ENCODE measurements at places on chromosomes 2 and 18.

DNA sequence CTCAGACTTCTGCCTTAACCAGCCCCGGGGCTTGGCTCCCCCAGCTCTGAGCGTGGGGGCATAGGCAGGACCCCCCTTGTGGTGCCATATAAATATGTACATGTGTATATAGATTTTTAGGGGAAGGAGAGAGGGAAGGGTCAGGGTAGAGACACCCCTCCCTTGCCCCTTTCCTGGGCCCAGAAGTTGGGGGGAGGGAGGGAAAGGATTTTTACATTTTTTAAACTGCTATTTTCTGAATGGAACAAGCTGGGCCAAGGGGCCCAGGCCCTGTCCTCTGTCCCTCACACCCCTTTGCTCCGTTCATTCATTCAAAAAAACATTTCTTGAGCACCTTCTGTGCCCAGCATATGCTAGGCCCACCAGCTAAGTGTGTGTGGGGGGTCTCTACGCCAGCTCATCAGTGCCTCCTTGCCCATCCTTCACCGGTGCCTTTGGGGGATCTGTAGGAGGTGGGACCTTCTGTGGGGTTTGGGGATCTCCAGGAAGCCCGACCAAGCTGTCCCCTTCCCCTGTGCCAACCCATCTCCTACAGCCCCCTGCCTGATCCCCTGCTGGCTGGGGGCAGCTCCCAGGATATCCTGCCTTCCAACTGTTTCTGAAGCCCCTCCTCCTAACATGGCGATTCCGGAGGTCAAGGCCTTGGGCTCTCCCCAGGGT, 5.5 kb downstream of the CTDSP1 start:
- DNase-seq = no peak

GRCh38 chr2:221426929-221427328, 145.2 kb downstream of the EPHA4 start:
- DNase-seq = no peak

- DNase-seq = no peak
These were observed 51.8 kb downstream of the CRIM1 start for GRCh38 chr2:36407413-36407812.

DNA sequence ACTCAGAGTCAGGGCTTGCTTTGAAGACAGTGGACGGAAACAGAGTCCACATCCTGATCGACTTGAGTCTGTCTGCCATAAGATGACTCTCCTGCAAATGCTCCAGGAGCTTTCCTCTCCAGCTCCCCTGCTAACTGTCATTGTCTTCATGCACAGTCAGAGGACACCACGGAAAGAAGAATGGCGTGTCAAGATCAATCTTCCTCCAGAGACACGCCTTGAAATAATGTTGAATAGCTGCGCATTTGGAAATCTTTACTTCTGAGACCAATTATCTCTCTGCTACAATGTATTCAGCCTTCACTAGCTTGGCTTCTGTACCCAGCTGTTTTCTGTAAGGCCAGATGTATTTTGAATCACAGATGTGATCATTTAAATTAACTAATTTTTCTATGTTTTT, 457.2 kb downstream of the CDH2 start:
- no peak for DNase-seq

DNA sequence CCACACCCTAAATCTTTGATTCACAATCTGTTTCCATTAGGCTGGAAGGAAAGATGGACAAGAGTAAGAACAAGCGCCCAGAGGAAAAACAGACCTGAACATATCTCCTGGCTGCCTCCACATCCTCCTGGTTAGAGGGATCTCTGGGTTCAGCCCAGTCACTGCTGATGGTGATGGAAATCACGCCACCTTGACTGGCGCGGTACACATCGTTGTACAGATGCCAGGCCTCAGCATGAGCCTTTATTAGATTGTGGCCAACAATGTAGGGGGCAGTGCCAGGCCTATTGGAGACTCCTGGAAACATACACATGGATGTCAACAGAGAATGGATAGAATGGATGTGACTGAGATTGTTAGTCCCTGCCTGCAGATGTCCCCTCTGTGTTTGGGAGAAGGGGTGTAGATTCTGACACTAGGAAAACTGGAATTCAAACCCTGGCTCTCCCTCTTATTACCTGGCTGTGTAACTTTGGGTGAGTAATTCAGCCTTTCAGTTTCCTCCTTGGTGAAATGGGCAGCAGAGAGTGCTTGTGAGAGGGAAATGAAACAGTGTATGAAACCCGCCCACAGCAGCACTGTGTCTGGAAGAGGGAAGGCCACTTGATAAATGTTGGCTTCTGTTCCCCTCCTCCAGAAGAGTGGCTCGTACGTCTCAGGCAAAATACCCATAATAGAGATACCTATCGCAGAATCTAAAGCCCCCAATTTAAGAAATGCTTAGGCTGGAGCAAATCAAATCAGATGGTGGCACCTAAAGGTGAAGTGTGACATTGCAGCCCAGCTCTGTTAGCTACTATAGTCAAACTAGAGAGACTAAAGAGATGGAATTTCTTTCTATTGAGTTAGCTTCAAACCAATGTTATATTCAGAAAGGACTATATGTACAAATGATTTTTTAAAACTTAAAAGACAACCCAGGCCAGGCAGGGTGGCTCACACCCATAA, 36.2 kb downstream of the LCT start:
- DNase-seq = no peak

DNA sequence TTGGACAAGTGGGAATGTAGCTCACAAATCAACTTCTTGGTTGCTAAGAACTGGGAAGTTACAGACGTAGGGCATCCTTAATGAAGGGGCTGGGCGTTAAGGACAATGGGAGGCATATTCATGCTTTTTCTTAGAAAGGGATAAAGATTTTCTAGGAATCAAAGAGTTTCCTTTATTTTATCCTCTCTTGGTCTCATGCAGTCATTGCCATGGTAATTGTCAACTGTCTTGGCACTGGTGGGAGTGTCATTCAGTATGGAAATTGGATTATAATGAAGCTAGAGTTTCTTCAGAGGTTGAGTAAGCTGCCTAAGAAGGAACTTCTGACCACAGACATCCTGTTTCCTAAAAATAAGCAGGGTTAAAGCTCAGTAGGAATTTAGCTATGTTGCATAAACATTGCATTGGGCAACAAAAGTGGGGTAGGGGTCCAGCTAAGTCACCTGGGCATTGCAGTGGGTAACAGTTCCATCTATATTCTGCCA, 114.0 kb downstream of the LYPD6B start:
- DNase-seq = no peak

- DNase-seq = no peak
These were observed 244.9 kb downstream of the ETAA1 start for GRCh38 chr2:67642046-67642382.

DNA sequence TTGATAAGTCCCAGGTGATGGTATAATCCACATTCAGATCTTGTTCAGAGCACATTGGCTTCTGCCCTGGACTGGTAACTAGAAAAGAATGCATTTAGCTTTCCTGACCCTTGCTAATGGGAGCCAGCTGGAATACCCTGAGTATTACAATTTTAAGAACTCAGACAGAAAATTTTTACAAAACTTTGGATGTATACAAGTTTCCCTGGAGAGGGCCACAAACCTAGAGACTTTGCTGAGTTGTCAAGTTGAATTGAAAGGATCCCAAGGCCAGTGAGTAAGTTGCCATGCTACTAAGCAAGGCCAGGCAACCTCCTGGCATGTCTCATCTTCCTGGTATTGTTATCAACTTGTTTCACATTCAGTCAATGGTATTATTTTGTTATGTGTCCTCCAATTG, 20.0 kb upstream of the NABP1 start:
- no peak for DNase-seq

DNA sequence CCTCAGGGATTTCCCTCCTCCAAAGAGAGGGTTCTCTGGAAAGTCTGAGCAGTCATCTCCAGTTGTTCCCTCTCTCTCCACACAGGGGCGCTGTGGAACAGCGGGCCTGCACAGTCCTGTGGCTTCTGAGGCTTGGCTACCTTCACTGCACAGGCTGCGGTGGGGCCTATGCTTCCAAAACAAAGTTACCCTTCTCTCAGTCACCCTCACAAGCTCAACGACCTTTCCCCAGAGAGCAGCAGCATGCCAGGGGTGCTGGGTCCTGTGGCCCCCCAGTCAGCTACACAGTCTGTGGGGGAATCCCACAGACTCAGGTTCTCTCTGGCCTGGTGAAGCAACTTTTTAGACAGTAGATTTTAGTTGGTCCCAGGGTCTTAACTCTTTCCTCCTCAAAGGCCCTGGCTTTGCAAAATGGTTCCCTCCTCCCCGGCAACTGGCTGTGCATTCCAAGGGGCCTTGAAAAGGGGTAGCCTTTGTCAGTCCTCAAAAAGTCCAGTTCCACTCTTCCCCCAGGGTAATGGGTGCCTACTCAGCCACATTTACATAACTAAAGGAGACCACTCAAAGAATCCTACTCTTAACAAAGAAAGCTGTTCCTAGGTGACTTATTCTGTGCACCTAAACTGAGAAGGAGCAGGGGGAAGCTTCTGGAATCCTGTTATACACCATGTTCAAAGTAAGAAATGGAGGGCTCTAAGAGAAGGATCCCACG, 14.9 kb downstream of the B3GNT7 start:
- DNase-seq = no peak

- no peak for DNase-seq
These were observed 43.4 kb upstream of the SMAD7 start for GRCh38 chr18:48994044-48994651.

DNA sequence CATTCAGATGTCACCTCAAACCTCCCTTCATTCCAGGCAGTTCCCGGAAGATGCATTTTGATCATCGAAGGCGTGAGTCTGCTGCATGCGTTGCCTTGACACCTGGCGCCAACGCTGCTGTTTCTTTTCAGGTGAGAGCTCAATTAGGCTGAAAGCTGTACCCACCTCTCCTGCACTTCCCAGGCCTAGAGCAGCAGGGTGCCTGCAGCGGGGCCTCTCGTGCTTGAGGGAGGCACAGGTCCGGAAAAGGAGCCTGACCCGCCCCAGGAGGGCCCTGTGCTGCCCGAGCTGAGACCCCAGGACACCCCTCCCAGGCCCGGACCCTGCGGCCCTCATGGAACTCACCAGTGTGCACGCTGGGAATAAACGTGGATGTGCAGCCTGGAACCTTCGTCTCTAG, 31.4 kb upstream of the KCNG2 start:
- DNase-seq = no peak

DNA sequence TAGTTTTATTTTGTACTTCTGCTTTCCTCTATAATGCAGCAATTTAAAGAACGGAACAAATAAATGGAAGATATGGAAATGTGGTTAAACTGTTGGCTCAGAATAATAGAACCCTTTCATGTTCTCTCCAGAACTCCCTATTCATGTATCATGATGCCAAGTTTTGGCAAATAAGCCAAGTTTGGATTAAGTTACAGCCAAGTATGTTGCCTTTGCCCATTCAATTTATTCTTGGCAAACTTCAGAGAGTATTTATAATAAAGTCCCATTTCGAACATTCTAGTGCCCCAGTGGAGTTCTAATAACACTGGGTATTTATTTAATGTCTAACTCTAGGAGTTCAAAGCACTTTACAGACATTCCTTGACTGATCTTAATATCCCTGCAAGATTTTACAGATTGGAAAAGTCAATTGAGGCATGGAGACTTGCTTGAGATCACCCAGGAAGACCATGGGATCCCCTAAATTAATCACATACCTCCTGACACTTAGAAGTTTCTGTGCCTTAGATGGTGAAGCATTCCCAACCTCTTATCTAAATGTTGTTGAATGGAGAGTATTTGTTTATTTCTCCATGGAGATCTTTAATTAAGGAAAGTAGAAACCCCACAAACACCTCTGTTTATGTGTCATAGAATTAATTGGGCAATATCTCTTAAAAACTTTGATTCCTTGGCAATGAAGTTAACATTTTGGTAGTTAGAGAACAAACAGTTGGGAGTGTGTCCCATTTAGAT, 106.7 kb downstream of the ACKR3 start:
- DNase-seq = no peak

DNA sequence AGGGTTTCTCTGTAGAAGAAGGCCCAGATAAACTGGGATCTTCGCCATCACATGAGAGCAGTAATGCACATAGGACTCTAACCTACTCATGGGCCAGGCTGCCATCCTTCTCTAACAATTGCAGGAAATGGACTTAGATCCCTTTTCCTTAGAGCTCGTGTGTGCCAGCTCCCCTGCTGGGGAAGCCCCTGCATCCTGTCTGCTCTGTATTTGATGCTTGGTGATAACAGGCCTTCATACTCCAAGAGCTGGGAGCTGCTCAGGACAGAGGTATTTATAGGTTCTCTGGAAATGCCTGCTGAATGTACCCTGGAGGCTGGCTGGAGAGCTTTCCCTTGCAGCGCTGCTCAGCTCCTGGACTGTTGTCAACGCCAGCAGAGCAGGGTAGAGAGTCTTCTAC, 249.6 kb downstream of the MTX2 start:
- no peak for DNase-seq

GRCh38 chr2:79219383-79219988, 59.9 kb upstream of the REG3A start:
- no peak for DNase-seq

- peak; percentile 32 for DNase-seq
These were observed 68.9 kb downstream of the PLCL1 start for GRCh38 chr2:197873293-197873701.

- no peak for DNase-seq
These were observed 364.9 kb downstream of the IRS1 start for GRCh38 chr2:226434702-226435101.

DNA sequence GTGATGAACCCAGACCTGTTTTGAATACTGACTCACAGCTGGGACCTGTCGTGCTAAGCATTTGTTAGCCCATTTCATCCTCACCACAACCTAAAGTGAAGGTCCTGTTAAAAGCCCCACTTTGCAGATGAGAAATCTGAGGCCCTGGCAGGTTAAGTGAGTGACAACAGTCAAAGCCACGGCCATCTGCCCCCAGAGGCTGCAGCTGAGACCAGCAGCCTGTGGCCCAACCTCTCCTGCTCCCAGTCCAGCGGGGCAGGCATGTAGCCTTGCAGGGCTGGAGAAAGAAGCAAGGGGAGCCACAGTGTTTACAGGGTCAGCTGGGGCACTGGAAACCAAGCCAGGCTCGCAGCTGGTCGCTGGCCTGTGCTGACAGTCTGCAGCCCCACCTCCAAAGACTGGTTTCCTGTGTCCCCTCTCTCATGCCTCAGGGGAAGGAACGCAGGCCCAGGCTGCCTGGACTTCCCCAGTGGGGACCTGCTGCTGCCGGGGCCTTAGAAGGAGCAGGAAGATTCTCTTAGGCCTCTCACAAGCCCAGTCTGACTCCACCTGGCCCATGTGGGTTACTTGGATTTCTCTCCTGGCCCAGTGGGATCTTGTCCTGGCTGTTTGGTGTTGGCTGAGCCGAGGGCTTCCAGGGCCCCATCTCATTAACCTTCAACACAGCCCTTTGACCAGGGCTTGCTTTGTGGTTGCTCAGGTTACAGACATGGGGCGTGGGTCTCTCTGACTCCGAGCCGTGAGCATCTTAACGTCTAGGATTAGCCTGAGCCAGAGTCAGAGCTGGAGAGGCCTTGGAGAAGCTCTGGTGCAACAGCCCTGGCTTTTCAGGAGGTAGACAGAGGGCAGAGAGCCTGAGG, 1.7 kb downstream of the INPP5D start:
- no peak for DNase-seq

- DNase-seq = no peak
These were observed 272.5 kb upstream of the PXDN start for GRCh38 chr2:2016651-2017311.

DNA sequence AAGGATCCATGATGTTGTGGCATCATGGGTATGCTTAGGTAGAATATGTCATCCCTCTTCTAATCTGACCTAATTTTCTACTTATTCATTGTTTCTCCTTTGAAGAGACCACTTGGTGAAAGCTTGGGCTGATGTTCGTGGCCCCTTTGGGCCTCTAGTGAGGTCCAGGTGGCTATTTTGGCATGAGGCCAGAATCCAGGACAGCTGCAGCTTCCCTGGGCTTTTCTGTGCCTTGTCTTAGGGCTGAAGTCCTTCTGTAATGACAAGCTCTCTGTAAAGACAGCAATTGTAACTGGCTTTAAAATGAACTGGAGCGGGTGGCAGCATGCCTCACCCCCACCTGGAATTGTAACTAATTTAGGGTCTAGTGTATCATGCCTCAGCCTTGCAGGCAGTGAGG, 15.6 kb upstream of the MC2R start:
- no peak for DNase-seq
